Regular cardiac myocyte (primary cell): ENCODE measurements at places on chromosomes 6 and 20. TPM values are rescaled to one million over a fixed set of nuclear protein-coding genes. Genes with fewer than 3 reads are reported as not detected.

Gene FILIP1
- 0.58 and 2.5 TPM in 2 replicates for total RNA-seq

Gene ZNF311
- 0.96 and 2.3 TPM in 2 replicates for total RNA-seq

Gene PMEPA1
- 1.5 and 4.8 TPM in 2 replicates for total RNA-seq

Gene FAM217A
- not detected in 2 replicates for total RNA-seq

Gene TP53TG5
- under 0.01 TPM in 1 of 2 replicates, not detected in the other for total RNA-seq

Gene FRMD1
- total RNA-seq: not detected in 2 replicates

Gene OPRL1
- 0.19 and 2.0 TPM in 2 replicates for total RNA-seq

Gene ISM1
- not detected in 2 replicates for total RNA-seq

Gene POM121L2
- total RNA-seq: not detected in 2 replicates

Gene KIF13A
- 56.2 and 73.9 TPM in 2 replicates for total RNA-seq

Gene CAGE1
- total RNA-seq: under 0.01 TPM in 2 replicates

Gene BPI
- total RNA-seq: 0.28 TPM in 1 of 2 replicates, not detected in the other

Gene SLC4A11
- 0.38 and 0.85 TPM in 2 replicates for total RNA-seq

Gene E2F1
- 2.8 and 16.1 TPM in 2 replicates for total RNA-seq

Gene MARCKS
- 119 and 258 TPM in 2 replicates for total RNA-seq

Gene ZBP1
- not detected in 2 replicates for total RNA-seq

Gene CSTF1
- 25.9 and 33.7 TPM in 2 replicates for total RNA-seq

Gene LEMD2
- total RNA-seq: 41.4 and 54.1 TPM in 2 replicates

Gene HSD17B8
- 4.6 and 9.0 TPM in 2 replicates for total RNA-seq

Gene CAP2
- total RNA-seq: 17.2 and 17.8 TPM in 2 replicates

Gene CTSZ
- total RNA-seq: 144 and 156 TPM in 2 replicates

Gene WFDC12
- total RNA-seq: 0.28 TPM in 1 of 2 replicates, not detected in the other

Gene CRISP2
- not detected in 2 replicates for total RNA-seq
